ENCODE measurements at places on chromosomes 7 and 10.

DNA sequence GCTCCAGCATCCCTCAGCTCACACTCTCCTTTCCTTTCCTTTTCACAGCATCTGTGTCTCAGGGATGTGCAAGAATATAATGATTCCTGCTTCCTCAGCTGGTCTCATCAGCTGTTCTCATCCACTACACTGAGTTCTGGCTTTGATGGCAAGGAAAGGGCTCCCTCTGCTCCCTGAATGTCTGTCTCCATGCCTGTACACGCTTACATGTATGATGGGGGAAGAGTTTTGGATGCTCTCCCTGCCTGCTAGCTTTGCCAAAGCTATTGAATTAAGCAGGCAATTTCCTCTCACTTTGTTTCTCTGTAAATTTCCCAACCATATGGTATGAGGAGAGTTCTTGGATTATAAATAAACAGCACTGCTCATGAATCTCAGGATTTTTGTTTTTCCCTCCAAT is 254.5 kb downstream of the SORCS3 start:
- no peak for DNase-seq

GRCh38 chr10:127720903-127721302 is 16.1 kb upstream of the FOXI2 start:
- DNase-seq: no peak

DNA sequence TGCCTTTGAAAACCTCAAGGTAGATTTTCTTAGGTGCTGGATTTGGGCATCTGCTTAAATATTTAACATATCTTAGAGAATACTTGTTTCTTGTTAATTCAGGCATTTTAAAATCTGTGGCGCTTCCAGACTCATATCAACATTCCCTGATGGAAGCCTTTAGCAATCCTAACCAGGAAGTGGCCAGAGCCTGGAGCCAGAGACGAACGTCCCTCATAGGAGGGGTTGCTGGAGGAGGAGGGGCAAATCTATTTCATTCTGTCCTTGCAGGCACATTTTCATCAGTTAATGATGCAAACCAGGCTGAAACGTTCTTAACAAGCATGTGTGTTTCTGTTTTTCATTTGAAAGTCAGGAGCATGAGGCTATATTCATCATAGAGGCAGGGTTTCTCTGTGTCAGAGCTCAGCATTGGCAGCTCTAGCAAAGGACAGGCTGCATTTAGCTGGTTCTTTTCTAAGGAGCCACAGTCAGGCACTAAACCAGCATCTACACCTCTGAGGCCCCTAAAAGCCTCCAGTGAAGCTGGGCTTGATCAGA is 17.8 kb upstream of the IFIT2 start:
- DNase-seq: peak; percentile 92

GRCh38 chr10:31961277-31962074 is 32.8 kb upstream of the ARHGAP12 start:
- peak; percentile 44 for DNase-seq

DNA sequence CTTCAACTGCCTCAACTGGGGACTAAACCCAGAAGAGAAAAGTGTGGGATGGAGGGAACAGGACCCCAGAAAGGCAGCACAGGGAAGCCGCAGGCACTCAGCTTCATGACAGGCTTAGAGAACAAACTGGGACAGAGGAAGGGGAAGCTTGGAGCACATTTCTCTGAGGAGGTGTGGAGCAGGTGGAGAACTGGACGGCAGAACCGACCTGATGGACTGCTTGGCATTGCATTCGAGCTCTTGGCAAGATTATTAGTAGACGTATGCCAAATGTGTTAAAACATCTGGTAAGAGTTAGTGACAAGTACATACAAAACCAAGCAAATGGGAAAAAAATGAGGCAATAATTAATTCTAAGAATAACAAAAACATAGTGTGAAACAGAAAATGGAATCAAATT is 335.7 kb downstream of the SFMBT2 start:
- no peak for DNase-seq

DNA sequence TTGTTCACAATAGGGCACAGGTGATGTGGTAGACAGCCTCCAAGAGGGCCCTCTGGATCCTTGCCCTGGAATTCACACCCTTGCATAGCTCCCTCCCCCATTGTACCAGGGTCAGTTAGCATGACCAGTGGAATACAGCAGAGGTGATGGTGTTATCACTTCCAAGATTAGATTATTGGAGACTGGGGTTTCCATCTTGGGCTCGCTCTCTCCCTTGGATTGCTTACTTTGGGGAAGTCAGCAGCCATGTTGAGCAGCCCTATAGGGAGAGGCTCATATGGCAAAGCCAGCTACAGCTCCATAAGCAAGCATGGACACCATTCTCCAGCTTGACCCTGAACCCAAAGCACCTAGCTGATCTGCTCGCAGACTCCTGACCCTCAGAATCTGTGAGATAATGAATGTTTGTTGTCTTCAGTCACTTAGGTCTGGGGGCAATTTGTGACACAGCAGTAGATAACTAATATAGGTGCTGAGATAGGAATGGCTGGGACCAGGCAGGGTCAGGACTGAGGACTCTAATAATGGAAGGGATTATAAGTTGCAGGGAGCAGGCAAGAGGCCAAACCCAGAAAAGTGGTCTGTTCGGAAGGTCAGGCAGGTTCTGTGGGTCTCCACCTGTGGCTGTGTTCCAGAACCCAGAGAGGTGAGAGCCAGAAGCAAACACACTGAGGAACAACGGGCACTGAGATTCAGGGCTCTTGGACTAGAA is 22.9 kb downstream of the TBXAS1 start:
- DNase-seq: no peak

DNA sequence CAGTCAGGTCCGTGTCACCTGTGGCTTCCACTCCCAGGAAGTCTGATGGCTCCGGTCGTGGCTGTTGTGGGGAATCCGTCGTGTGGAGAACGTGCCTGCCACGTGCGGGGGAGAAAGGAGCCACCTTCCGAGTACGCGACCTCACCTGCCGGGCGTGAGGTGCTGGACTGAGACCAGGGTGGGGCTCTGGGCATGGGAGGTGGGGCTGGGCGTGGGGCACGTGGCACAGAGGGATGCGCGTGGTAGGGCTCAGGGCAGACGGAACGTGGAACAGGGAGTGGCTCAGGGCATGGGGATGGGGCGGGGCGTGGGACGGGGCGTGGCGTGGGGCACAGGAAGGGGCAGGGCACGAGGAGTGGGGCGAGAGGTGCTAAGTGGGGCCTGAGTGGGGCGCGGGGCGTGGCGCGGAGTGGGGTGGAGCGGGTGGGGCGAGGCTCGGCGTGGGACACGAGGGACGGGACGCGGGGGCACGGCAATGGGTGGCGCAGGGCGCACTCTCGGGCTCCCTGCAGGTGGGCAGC is 64.8 kb downstream of the C10orf143 start:
- DNase-seq: no peak

GRCh38 chr7:29929018-29929807 is 60.4 kb downstream of the SCRN1 start:
- no peak for DNase-seq

DNA sequence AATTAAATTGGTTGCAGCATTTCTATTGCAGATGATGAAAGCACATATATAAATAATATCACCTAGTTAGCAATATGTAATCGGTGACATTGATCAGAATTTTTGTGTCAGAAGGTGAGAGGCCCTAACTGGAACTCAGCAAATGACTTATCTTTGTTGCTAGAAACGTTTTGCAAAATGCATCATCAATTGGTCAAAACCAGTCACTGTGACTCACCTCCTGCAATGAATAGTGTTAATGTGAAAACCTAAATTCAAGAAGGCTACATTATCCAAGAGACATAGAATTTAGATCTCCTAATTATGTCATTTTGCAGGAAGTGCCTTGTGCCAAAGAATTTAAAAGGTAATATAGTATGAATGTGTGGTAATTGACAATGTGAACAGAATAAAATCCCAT is 9.8 kb upstream of the PNLIPRP3 start:
- DNase-seq: no peak

- no peak for DNase-seq
Measured at GRCh38 chr7:108267615-108268014, 137.5 kb upstream of the LAMB4 start.

- no peak for DNase-seq
Measured at GRCh38 chr7:157768198-157768597, 431.4 kb downstream of the DNAJB6 start.

DNA sequence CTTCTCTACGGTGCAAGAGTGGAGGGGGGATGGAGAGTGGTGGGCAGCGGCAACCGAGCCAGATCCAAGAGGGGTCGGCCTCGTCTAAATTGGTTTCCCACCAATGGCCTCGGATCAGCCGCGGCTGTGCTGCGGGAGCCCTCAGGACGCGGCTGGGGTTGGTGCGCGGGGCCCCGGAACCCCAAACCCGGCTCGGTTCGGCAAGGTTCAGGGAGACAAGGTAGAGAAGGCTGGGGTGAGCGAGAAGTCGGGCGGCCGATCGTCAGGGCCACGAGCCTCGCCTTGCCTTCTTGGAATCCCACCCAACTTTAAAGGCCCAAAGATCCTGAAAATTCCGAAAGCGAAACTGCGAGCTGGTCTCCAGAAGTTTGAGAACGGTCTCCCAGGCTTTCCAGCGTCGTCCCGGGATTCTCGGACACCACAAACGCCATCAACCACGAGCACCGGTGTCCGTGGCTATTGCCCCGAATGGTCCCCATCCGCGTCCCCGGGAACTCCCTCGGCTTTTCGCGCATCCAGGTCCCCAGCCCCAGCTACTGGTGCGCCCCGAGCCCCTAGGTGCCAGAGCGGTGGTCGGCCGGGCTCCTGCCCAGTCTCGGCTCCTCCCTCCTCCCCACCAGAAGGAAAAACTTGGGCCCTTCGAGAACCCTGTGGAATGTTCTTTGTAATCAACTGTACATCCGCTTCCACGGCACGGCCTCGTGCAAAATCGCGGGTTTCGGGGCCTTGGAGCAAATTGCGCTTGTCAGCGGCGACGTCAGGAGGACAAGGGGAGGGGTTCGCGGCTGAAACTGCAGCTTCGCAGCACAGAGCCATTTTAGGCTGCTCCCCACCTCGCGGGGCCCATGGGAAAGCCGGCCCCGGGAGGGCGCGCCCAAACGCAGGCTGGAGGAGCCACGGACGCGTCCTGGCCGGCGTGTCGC is 3.2 kb downstream of the SFMBT2 start:
- DNase-seq: no peak

- no peak for DNase-seq
Measured at GRCh38 chr7:143487566-143487965, 9.9 kb downstream of the TAS2R41 start.

DNA sequence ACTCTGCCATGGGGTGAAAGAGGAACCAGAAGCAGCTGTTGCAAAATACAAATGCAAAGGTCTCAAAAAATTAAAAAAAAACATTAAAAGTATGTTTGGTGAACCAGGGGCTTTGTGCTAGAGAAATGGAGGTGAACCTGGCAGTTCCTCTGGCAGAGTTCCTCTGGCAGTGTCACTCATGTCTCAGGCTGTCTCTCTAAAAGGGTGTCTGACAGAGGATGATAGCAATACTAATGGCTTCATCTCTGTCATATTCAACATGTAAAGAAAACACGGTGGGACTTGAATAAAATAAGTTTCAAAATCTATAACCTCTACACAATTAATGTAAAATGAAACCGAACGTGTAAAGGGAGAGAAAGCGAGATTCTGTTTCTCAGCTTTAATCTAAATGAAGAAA is 375.7 kb upstream of the VWC2 start:
- no peak for DNase-seq

GRCh38 chr7:27155816-27156507 is 513 bp downstream of the HOXA7 start:
- DNase-seq: peak; percentile 18

- no peak for DNase-seq
Measured at GRCh38 chr7:119703895-119704294, 569.1 kb upstream of the KCND2 start.

Data from GM04504 (cell line).